NCI-H1930 (cell line): ENCODE measurements at places on chromosomes 3 and 15.
A peak's percentile ranks its signal among the peaks of the same experiment; 100 is the strongest.

GRCh38 chr3:111859061-111859973, at the start of gene PHLDB2:
TSS of gene PHLDB2 (plus strand) at chr3:111859265. CDS start at chr3:111884078, 24,813 bp downstream.
- DNase-seq: peak; percentile 65

- no peak for DNase-seq
Measured at GRCh38 chr3:169288553-169288952, 375.0 kb downstream of the MECOM start.

- DNase-seq: no peak
Measured at GRCh38 chr3:173135059-173135458, 6.0 kb downstream of the SPATA16 start.

GRCh38 chr3:84128024-84128423, 830.8 kb upstream of the CADM2 start:
- DNase-seq: no peak

- no peak for DNase-seq
Measured at GRCh38 chr3:66195347-66195783, 25.4 kb upstream of the SLC25A26 start.
